ENCODE measurements at places on chromosomes 2 and 18.

GRCh38 chr18:22606563-22607283 is 189.0 kb upstream of the CTAGE1 start:
- peak; percentile 11 for DNase-seq

DNA sequence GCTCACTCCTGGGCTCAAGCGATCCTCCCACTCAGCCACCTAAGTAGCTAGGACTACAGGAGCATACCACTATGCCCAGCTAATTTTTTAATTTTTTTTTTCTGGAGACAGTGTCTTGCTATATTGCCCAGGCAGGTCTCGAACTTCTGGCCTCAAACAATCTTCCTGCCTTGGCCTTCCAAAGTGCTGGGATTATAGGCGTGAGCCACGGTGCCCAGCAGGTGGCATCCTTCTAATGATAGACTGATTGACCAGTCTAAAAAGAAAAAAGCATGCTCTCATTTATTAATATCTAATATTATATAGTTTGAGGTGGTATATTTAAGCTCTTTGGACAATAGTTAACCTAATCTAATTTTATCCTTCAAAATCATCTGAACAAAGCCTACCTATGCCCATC is 198.6 kb downstream of the CAMKMT start:
- DNase-seq, result no peak

DNA sequence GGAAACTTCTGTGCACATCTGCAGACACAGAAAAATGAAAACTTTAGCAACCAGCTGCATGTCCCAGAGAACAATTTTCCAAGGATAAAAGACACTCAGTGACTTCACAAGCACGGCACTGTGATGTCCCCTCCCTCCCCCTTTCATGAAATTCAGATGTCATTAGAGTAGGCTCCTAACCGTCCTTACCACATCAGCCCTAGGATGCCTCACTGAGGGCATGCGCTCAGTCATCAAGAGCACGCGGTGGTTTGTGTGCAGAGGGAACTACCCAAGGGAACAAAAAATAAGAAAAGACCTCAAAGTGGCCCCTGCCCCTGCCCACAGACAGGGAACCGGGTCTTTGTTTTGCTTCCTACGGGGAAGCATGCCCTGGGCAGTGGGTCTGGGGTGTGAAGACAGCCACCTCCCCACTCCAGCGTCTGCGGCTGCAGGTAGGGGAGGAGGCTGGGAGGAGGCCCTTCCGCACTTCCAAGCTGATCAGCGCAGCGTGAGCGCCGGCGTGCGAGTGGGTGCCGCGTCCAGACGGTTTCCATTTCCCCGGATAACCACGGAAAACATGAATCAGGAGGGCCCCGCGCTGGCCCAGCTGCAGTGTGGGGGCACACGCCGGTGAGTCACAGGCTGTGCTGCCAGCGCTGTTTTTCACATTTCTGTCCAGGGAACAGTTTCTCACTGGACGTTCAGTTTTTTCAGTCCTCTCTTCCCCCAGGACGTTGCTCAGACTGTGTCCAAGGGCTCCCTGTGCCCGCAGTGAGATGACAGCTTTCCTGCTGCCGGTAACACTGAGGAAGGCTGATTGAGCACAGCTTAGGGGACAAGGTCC is 70.6 kb downstream of the COPS8 start:
- DNase-seq, result peak; percentile 59

- no peak for DNase-seq
Measured at GRCh38 chr2:15959331-15960153, 19.2 kb downstream of the MYCN start.

GRCh38 chr2:146826388-146826787 is 1018.4 kb upstream of the ACVR2A start:
- no peak for DNase-seq

DNA sequence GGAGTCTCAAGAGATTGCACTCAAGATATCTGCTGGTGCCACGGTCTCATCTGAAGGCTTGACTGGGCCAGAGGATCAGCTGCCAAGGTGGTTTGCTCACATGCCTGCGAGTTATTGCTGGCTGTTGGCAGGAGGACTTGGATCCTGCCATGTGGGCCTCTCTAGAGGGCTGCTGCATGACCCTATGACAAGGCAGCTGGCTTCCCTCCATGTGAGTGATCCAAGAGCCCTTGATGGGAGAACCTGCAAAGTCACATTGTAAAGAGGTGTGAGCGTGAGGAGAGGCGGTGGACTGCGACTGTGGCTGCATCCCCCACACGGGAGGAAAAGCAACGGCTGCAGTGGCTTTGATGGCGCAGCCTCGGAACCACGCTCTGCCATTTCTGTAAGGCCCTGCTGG is 4.0 kb upstream of the ALLC start:
- peak; percentile 23 for DNase-seq

- DNase-seq, result peak; percentile 92
Measured at GRCh38 chr2:129877795-129878775, 101.4 kb upstream of the RAB6C start.

- DNase-seq, result no peak
Measured at GRCh38 chr18:52287151-52287550, 52.8 kb upstream of the DCC start.

- peak; percentile 75 for DNase-seq
Measured at GRCh38 chr18:13382366-13382953, 163.9 kb downstream of the LDLRAD4 start.

DNA sequence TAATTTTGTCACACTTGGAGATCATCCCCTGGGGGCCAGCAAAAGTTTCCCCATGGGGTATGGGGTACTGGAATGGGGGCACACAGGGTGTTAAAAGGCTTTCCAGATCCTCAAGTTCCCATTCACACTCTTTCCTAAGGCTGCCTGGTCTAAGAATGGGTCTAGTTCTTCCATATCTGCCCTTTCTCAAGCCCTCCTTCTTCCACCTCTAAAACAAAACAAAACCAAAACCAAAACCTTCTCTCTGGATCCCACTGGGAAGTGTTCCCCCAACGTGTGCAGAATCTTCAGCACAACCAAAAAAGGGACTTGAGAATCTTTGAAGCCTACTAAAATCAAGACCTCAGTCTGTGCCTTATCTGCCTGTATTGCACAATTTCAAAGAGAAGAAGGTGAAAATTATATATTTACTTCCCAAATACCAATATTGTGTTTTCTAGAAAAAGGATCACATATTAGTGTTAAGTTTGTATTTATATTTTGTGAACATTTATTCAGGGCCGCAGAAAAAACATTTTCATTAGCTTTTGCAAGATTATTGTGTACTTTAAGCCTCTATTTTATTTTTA is 207.2 kb upstream of the TCF4 start:
- DNase-seq, result no peak

DNA sequence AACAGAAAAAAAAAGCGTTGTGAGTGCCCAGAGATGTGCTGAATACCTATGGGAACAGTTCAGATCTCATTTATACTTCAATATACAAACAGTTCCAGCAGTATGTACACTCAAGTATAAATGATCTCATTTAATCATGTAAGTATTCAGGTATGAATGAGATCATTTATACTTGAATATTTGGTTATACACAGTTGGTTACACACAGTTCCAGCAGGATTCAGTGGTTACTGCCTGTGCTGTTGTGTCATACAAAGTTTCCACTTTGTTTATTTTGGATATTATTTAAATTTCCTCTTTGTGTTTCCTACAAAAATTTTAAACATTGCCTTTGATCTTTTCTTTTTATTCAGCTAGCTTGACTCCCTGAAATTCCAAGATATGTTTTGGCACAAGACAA is 293.5 kb upstream of the SLC39A10 start:
- DNase-seq, result no peak

DNA sequence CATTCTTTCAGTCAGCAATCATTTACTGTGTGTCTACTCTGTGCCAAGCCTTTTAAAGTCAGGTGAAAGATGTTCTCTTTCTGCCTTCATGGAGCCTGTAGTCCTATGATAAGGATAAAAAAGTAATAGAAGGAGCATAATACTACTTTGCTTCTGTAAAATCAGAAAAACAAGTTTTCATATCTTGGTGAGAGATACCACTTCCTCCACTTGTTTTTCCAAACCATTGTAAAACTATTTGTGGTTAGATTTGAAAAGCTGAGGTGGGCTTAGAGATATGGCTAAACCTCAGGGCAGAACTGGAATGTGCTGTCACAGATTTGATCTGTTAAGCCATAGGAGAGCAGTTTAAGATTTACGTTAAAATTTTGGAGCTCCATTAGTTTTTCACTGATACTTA is 104.7 kb upstream of the FAM117B start:
- DNase-seq, result no peak

DNA sequence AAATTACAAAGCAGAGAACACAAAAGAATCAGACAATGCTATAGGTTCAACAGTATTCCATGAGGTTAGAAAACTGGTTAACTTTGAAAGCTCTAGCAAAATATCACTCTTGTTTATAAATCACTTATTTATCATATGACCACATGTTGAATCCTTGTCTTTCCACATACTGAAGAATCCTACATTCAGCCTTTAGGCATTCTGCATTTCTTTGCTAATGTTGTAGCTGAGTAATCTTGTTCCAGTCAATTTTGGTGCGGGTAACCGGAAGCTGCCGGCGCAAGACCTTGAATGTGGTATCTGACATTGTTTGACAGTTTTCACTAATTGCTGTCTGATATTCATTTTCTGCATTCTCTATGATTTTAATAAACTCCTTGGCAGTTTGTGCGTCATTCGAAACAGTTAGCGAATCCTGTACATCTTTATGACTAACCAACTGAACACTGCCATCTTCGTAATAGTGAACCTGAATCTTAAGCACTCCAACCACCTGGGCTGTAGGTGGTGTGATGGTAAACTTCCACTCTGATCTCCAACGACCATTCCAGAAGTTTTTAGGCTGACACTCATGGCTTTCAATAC is 154.1 kb downstream of the BAZ2B start:
- no peak for DNase-seq

DNA sequence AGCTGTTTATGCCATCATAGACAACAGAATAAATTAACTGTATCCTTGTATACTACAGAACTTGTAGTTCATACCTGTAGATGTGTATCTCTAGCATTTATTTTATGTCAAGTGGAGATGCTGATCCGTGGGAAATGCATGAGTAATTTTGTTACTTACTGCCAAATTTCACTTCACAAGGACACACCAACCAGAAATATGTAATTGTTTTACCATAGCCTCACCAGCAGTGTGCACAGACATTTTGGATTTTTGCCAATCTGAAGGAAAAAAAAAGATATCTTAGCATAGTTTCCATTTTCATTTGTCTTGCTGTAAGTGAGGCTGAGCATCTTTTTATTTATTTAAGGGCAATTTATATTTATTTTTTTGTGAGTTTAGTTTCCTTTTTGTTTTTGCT is 265.1 kb upstream of the OSR1 start:
- peak; percentile 18 for DNase-seq

- no peak for DNase-seq
Measured at GRCh38 chr2:223744580-223744979, 92.8 kb downstream of the AP1S3 start.

- DNase-seq, result no peak
Measured at GRCh38 chr2:67548317-67549201, 151.4 kb downstream of the ETAA1 start.

- no peak for DNase-seq
Measured at GRCh38 chr18:22197668-22198067, 28.3 kb downstream of the GATA6 start.

DNA sequence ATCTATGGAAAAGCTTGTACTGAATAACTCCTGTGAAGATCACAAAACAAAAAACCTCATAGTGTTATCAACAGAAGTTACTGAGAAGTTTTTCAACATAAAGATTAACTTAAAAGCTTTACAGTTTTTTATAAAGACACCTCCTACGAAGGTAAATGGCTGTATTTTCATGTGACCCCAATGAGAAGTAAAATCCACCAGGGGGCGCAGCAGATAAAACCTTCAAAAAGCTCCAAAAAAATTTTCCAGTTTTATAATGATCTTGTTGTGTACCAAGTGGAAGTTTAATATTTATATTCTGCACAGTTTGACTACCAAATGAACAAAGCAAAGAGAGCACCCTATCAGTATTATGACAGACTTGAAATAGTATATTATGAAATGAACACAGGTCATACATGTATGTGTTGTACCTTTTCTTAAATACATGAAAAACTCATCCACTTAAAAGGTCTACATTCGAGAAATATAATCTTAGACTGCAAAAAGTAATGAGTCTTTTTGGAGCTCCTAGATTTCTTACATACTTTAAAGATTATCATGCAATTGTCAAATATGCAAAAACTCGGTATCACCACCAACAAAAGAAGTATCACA is 38.5 kb downstream of the PNO1 start:
- DNase-seq, result peak; percentile 80

GRCh38 chr2:76613330-76613729 is 902.6 kb upstream of the GCFC2 start:
- no peak for DNase-seq

GRCh38 chr2:29155578-29155977 is 40.4 kb downstream of the CLIP4 start:
- peak; percentile 53 for DNase-seq

- no peak for DNase-seq
Measured at GRCh38 chr2:211049321-211050018, 493.1 kb downstream of the CPS1 start.

DNA sequence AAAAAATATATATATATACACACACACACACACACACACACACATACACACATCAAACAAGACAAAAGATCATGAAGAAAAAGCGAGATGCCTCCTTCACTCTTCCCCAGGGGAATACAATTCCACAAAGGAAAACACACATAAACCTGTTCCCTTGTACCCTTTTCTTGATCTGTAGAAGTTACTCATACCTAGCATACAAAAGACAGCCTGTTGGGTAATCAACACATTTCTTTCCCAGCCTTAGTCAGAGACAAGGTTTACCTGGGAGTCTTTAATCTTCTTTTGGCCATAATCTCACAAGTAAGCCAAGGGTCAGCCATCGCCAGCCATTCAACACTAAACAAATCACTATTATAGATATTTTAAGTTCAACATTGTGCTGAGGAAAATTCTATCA is 407.0 kb downstream of the SUCLG1 start:
- DNase-seq, result no peak

DNA sequence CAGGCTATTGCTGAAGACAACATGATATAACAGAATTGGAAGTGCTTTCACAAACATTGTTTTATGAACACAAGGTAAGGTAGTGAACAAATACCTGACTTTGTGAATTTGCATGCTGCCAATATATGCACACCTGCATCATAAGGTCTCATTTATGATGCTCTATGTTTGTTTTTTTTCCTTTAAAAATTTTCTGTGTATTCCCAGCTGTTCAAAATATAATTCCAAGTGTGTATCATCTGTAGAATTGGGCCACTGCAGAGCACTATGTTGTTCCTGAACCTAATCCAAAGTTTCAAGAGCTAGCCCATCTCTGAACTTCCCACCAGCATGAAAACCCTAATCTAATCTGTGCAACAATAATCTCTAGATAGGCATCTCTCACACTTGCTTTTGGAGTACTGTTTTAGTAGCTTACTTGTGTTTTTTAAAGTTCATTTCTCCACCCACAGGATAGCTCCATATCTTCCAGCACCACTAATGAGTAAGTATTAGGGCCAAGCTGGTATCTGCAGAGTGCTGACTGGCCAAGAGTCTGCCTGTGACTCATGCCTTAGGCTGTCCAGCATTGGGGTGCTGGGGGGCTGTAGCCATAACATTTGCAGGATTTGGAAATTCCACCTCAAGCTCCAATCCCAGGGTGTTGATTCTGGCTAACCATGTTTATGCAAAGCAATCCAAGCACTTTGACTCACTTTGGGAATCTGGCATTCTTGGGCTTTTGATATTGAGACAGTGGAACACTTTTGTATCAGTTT is 208.2 kb upstream of the REV1 start:
- no peak for DNase-seq

- no peak for DNase-seq
Measured at GRCh38 chr2:74925361-74925786, 33.1 kb upstream of the POLE4 start.

Measured in eye (tissue), 1 donor.